ENCODE measurements at places on chromosomes 1 and 21.

DNA sequence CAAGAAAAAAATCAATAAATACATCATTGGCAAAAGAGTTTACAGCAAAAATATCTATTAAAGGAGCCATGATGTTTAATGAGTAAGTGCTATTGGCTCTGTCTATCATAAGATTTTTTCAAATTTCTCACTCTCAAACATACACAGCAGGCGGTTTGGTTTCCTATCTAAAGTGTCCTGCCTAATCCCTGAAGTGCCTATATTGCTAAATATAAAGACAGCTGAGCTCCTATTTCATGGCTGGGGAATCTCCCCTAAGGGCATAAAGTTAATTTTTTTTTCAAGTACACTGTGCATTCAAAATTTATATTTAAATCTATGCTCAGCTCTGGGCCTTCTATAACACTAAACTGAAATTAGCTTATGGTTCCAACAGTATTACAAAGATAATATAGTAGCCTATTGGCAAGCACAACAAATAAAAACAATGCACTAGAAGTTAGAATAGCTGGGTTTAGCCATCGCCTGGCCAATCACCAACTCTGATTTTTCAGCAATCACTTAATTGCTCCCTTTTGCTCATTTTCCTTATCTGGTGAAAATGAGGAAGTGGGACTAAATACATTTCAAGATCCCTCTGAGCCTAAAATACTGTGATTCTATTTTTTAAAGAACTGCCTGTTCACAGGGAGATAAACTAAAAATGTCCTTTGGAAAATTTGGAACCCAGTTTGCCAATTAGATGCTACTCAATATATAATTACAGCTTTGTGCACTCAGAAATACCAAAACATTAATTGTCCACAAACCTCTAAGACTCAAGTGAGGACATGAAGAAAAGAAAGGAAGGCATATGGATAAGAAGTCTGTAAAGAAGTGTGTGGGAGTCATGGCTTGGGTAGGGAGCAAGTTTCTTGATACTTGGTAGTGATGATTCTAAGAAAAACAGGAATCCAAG, 62.5 kb downstream of the WDR64 start:
- no peak for DNase-seq

- no peak for DNase-seq
Observed at GRCh38 chr1:11374748-11375110, 101.7 kb downstream of the UBIAD1 start.

DNA sequence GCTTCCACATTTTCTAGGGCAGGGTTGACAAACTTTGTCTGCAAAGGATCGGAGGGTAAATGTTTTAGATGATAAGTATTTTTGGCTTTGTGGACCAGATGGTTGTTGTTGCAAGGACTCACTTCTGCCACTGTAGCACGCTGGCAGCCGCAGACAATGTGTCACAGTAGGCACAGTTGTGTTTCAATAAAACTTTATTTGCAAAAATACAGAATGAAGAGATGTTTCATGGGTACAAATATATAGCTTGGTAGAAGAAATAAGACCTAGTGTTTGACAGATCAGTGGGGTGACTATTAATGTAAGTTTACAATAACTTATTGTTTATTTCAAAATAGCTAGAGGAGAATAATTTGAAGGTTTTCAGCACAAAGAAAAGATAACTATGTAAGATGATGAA, 127.8 kb downstream of the GRIK3 start:
- no peak for DNase-seq

DNA sequence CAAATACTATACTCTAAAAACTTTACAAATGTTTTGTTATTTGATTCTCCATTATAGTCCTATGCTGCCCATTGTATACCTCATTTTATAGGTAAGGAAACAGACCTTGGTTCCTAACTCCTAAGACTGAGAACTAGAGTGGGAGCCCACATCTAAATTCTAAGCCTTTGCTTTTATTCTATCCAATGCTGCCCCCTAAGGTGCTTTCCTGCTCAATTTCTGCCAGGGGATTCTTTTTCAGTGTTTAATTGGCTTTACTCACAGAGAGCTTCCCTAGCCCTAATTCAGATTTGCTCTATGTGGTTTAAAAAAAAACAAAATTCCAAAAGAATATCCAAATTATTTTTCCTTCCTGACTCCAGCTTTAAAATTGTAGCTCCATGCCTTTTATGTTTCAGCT, 64.5 kb downstream of the KIF14 start:
- DNase-seq: no peak

DNA sequence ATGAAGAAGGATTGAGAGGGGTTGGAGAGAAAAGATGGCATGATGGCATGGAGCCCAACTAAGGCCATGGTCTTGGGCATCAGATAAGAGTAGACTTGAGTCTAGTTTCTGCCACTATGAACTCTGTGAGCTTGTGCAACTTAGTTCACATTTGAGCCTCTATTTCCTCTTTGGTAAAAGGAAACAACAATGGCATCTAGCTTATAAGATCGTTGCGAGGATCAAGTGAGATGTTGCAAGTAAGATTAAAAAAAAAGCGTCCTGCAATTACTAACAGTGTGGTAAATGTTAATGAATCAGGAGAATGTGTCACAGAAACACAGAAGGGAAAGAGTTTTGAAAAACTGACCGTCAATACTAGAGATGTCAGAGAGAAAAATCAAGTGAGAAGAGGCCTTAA, 202.9 kb upstream of the FGGY start:
- no peak for DNase-seq

DNA sequence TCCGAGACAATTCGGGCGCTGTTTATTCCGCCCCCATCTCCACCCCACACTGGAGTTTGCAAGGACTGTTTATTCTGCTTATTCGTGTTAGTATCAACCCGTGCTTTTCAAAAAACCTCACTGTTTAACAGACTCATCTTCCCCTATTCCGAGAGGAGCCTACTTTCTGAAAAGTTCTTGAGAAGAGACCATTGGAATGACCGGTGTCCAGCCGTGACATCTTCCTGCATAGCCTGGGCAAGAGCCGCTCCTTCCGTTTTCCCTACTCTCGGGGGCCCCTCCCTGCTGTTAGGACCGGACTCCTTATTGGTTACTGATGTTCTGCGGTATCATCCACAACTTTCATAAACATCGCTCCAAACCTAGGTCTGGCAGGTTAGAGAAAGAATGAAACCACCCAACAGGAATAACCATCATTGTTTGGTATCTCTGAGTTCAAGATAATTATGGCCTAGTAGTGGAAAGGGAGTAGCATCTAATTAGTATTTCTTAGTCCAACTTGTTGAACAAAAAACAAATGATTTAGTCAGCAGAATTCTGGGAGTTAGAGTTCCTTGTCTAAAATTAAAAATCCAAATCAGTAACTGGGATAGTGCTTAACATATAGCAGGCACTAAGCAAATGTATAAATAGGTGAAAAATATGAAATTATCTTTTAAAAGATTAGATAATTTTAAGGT, 837 bp downstream of the STXBP3 start:
- no peak for DNase-seq

DNA sequence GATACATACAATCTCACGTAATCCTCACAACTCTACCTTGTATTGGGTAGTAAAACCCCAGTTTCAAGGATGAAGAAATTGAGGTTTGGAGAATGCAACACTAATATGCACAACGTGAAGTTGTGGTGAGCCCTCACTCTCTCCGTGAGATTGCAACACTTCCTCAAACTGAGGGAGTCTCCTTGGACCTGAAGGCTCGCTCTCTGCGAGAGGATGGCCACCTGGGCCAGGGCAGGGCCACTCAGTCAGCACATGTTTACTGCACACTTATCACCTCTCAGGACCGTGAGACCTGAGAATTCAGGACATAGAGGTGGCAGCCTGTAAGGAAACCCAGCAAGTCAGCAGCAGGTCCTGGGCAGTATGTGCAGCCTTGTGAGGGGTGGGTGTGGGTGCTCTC, 8.7 kb downstream of the SH3BP5L start:
- DNase-seq: no peak

GRCh38 chr1:15966081-15966955, 9.6 kb downstream of the ZBTB17 start:
- peak; percentile 70 for DNase-seq

DNA sequence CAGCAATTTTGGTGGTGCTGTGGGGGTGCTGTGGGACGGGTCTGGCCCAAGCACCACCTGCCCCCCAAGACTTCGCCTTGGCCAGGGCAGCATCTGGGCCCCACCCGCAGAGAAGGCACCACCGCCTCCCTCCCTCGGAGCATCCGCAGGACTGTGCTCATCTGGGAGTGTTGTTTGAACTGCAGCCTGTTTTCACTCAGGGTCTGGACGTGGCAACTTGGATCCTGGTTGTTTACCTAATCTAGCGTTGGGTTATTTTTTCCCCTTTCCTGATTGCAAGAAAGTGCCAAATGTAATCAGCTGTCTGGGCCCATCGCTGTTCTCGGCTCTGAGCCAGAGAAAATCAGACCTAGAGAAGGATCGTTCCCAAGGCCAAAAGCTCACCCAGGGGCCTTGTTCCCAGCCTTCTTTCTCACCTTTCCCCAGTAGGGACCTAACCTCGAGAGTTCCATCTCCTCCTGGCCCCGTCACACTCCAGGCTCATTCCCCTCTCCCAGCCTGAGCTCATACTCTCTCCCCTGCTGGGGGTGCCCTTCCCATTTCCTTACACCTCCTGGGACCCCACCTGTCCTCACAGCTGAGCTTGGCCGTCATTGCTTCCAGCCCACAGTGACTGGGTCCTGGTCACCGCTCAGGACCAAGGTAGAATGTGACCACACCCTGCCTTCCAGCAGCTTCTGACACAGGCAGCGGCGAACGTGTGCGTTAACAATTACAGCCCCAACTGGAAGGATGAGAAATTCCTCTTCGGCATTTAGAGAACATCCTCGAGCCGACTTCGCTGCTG, 72.0 kb upstream of the FAM20B start:
- no peak for DNase-seq

DNA sequence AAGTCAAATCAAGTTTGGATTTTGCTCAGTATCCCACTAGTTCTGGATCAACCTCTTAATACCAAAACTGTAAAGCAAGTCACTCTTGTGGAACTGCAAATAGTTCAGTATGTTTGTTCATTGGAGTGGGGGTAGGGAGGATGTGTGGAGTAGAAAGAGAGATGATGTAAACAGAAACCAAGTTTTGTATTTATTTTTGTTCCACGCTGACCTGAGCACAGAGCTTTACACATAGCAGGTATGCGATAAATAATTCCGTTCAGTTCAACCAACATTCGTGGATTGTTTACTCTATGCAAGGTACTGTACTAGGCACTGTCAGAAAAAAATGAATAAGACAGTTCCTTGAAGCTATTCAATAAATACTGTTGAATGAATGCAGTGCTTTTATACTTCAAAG, 4.5 kb upstream of the ZNF644 start:
- no peak for DNase-seq

DNA sequence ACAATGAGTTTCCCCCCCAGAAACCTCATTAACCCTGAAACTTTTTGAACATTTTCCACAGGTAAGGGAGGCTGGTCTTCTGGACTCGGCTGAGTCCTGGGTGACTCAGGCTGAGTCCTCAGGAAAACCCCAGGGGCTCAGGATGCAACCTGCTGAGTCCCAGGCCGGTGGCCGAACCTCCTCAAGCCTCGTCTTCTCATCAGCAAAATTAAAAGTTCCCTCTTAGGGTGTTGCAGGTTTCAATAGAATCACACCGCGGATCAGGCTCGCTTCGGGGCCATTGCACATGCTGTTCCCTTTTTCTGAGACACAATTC, 35.0 kb upstream of the GRHL3 start:
- DNase-seq: no peak

- no peak for DNase-seq
Observed at GRCh38 chr1:20458717-20459116, 27.3 kb downstream of the CAMK2N1 start.

GRCh38 chr1:210570116-210570515, 241.4 kb downstream of the HHAT start:
- DNase-seq: no peak

GRCh38 chr1:195851016-195851601, 757.1 kb downstream of the KCNT2 start:
- DNase-seq: no peak

GRCh38 chr1:117890452-117890851, 39.0 kb downstream of the GDAP2 start:
- no peak for DNase-seq

- DNase-seq: peak; percentile 55
Observed at GRCh38 chr1:32350785-32351398, 11.4 kb downstream of the FAM229A start.

- no peak for DNase-seq
Observed at GRCh38 chr1:237672748-237673147, 218.0 kb downstream of the ZP4 start.

- peak; percentile 61 for DNase-seq
Observed at GRCh38 chr1:87335175-87335884, 6.7 kb downstream of the LMO4 start.

DNA sequence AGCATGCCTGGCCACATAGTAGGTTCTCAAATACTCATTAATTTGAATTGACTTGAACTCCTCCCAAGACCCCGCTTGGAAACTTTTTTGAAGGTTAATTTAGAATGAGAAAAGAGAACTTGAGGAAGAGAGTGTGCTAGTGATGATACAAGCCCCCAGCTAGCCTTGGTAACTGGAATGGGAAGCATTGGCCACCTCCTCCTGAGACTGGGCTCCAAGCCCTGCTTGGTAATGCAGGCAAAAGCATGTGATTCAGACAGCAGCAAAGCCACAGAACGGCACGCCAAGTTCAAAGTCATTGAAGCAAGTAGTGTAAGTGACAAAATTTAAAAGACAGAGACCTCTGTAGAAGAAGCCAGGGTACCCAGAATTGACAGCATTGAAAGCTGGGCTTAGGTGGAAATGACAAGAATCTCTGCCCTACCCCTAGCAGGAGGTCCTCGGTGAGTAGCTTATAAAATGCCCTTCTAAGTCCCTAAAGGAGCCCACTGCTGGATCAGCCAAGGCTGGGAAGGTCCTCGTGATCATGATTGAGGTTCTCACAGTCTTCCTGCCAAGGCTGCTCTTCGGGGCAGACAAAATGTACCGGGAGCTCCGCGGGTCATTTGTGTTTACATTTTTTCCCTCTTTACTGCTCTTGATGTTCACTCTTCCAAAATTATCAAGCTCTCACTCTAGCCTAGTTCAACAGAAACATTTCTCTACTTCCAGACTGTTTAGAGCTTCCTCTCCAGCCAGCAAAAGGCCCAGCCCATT, 99.4 kb downstream of the TSEN15 start:
- no peak for DNase-seq

DNA sequence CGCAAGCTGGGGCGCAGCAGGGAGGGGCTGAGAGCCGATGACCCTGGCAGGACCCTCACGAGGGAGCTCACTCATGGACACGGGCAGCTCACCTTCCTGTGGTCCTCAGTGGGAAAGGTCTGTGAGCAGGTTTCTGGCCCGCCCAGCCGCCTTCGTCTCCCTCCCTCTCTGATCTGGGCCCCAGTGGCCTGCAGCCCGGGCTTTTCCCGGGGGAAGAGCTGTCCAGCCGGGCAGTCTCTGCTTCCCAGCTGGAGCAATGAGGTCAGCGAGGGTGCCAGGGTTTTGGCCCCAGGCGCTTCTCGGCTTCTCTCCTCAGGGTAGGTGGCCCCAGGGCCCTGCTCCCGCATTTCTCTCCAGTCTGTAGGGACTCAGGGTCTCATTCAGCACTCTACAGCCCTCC, 22.2 kb upstream of the ARHGEF16 start:
- no peak for DNase-seq

DNA sequence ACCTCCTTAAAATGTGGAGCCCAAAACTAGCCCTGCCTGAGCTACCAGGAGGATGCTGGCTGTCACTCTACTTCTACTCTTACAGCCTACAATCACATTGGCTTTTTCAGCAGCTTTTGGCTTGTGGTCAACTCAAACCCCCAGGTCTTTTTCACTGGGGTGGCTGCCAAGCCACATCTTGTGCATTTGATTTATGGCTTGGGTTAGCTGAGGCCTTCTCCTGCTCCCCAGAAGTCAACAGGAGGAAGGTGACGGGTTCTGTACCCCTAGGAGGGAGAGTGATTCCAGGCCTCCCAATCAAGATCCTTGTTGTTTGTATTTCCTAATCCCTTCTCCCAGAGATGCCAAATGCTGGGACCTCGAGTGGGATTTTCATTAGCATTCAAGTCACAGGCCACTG, 124.3 kb downstream of the LACTBL1 start:
- DNase-seq: no peak

Measured in stimulated activated CD8-positive, alpha-beta memory T cell treated with anti-CD3 and anti-CD28 coated beads, Interleukin-15, amount 100 ng/mL, for 4 hours (primary cell).